ENCODE measurements at places on chromosomes 3 and 15.

GRCh38 chr3:49606427-49606826, 52.1 kb downstream of the BSN start:
- no peak for DNase-seq

GRCh38 chr3:129481766-129482332, 41.8 kb downstream of the IFT122 start:
- DNase-seq, result peak; percentile 9

DNA sequence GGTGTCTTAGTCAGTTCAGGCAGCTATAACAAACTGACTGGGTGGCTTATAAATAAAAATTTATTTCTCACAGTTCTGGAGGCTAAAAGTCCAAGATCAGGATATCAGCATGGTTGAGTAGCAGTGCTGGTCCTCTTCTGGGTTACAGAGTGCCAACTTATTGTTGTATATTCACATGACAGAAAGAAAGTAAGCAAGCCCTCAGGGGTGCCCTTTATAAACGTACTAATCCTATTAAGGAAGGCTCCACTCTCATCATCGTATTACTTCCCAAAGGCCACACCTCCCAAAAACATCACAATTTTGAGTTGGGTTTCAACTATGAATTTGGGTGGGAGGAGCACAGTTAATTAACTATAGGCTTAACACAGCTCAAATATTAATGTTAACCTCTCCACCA, 653.0 kb downstream of the DIPK2A start:
- no peak for DNase-seq

- DNase-seq, result no peak
Measured at GRCh38 chr3:142218703-142219102, 6.7 kb downstream of the GK5 start.

DNA sequence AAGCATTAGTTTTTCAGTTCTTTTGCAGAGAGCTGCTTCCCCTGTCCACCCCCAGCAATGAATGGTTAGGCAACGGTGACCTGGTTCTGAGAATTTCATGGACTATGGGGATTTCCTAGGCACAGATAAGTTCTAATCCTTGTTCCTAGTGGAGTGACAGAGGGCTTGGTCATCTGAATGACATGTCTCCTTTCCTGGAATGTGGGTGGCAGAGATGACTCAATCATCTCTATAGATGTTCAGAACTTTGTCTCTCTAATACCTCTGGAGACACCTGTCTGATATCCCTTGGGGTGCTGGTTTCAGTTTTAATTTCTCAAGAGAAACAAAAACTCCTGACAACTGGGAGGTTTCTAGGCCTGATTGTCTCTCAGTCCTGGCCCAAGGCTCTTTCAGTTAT, 10.4 kb downstream of the PLA2G4E start:
- DNase-seq, result no peak

- no peak for DNase-seq
Measured at GRCh38 chr3:185813691-185814215, 11.1 kb downstream of the IGF2BP2 start.

- no peak for DNase-seq
Measured at GRCh38 chr3:147921051-147921450, 511.9 kb downstream of the ZIC1 start.

DNA sequence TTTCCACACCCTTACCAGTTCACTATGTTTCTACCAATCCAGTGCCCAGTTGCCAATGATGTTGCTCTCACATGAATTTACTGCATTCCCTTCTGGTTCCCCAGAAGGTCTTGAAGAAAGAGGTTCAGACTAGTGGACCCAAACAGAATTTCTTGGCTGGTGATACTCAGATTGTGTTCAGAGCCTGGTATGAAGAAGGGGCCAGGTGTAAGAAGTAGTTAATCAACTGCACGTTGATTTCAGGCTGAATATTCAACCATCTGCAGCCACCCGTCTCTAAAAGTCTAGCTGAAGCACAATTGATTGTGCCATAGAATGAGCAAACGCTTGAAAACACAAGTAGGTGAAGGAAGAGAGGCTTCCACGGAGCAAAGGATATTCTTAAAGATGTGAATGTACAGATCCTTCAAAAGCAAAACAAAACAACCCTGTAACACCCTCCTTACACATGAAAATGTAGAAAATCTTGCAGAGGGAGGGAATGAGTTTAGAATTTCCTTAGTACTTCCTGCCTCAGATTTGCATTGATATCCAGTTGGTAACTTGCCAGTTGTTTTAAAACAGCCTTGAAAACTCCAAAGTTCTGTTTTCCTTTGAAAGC, 4.7 kb downstream of the RBMS3 start:
- DNase-seq, result no peak

GRCh38 chr3:12301513-12301912, 12.6 kb downstream of the PPARG start:
- DNase-seq, result no peak

- no peak for DNase-seq
Measured at GRCh38 chr3:51961602-51962569, 5.4 kb downstream of the PCBP4 start.

DNA sequence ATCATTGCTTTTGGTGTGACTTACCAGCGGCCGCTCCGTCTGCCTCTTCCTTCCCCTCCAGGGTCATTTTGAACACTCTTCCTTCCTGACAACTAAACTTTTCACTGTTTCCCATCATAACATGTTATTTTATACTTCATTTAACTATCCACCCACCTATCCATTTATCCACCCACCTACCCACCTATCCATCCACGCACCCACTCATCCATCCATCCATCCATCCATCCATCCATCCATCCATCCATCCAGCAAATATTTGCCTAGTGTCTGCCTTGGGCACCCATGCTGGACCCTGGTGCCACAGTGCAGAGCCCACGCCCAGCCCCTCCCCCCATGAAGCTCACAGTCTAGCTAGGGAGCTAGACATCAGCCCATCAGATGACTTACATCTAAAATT, 254.9 kb downstream of the TLE3 start:
- DNase-seq, result no peak

- DNase-seq, result no peak
Measured at GRCh38 chr15:69824075-69824876, 273.4 kb downstream of the TLE3 start.

GRCh38 chr3:49500732-49501609, 30.9 kb downstream of the DAG1 start:
- no peak for DNase-seq

DNA sequence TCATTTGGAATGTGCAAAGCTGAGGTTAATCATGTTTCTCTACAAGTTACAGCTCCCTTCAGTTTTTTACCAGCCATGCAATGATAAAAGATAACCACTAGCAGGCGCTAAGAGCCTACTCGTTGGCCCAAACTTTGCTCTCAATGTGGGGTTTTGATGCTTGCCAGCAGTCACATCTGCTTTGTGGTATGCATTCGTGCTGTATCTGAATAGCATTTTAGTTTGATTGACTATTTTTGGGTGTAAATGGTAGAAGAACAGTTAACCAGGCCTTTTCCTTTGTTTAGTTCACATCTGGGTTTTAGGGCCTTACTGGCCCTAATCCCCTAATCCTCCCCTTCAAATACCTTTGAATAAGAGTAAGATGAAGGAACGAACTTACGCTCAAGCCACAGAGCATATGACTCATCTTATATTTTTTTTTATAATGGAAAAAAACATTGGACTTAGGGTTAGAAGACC, 4.4 kb upstream of the CLDN11 start:
- DNase-seq, result peak; percentile 8

GRCh38 chr3:21876782-21877181, 125.8 kb upstream of the ZNF385D start:
- DNase-seq, result no peak

GRCh38 chr3:53566461-53567145, 72.2 kb downstream of the CACNA1D start:
- no peak for DNase-seq

DNA sequence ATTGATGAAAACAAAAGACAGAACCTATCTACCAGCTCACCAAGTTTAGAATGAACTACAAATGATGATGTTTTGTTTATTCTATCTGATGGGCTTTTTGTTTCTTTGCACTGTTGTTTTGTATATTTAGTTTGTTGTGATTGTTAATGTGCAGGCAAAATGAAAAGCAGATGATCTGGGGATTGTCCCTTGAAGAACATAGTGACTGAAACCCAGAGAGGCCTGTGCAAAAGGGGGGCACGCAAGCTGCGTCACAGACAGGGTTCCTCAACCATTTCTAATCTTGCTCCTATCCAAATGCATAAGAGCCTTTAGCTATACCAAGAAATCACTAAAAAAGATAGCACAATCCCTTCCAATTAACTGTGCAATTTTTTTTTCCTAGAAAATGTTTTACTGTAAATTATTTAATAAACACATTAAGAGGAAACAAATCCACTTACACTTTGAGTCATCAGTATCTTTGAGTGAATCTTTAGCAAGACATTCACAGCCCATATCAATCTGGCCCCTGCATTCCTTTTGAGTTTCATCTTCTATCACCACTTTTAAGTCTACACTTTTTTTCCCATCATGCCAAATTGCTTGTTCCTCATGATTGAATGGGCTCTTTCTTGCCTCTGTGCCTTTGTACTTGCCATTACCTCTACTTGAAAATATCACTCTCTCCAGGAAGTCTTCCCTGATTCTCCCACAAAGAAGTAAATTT, 220.3 kb downstream of the ATP8B4 start:
- DNase-seq, result no peak

- DNase-seq, result no peak
Measured at GRCh38 chr3:47414666-47415587, 34.1 kb downstream of the PTPN23 start.

GRCh38 chr3:195195321-195196209, 75.4 kb downstream of the XXYLT1 start:
- no peak for DNase-seq

- DNase-seq, result no peak
Measured at GRCh38 chr3:100043271-100043670, 71.0 kb downstream of the FILIP1L start.

GRCh38 chr3:177928172-177928873, 607.9 kb upstream of the KCNMB2 start:
- no peak for DNase-seq

- no peak for DNase-seq
Measured at GRCh38 chr3:51982352-51982837, 940 bp upstream of the ACY1 start.

- no peak for DNase-seq
Measured at GRCh38 chr3:11088831-11089230, 65.5 kb upstream of the HRH1 start.

DNA sequence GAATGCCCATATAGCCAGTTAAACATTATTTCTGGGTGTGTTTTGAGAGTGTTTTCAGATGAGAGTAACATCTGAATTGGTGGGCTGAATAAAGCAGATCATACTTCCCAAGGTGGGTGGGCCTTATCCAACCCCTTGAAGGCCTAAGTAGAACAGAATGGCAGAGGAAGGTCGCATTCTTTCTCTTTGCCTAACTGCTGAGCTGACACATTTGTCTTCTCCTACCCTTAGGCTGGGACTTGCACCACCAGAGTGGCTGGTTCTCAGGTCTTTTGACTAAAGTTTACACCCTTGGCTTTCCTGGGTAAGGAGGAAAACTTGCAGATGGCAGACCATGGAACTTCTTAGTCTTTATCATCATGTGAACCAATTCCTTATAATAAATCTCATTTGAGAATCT, 85.8 kb upstream of the TNFAIP8L3 start:
- no peak for DNase-seq

GRCh38 chr3:18870074-18870640, 278.2 kb upstream of the KCNH8 start:
- no peak for DNase-seq

All from activated T-cell treated with anti-CD3 and anti-CD28 coated beads for 1 hour (primary cell).